ENCODE measurements at places on chromosomes 4 and X.
A peak's percentile ranks its signal among the peaks of the same experiment; 100 is the strongest.

GRCh38 chrX:40449396-40449795 is 131.4 kb upstream of the ATP6AP2 start:
- no peak for DNase-seq

- no peak for DNase-seq
These were observed 11.4 kb downstream of the SYN1 start for GRCh38 chrX:47608130-47608810.

DNA sequence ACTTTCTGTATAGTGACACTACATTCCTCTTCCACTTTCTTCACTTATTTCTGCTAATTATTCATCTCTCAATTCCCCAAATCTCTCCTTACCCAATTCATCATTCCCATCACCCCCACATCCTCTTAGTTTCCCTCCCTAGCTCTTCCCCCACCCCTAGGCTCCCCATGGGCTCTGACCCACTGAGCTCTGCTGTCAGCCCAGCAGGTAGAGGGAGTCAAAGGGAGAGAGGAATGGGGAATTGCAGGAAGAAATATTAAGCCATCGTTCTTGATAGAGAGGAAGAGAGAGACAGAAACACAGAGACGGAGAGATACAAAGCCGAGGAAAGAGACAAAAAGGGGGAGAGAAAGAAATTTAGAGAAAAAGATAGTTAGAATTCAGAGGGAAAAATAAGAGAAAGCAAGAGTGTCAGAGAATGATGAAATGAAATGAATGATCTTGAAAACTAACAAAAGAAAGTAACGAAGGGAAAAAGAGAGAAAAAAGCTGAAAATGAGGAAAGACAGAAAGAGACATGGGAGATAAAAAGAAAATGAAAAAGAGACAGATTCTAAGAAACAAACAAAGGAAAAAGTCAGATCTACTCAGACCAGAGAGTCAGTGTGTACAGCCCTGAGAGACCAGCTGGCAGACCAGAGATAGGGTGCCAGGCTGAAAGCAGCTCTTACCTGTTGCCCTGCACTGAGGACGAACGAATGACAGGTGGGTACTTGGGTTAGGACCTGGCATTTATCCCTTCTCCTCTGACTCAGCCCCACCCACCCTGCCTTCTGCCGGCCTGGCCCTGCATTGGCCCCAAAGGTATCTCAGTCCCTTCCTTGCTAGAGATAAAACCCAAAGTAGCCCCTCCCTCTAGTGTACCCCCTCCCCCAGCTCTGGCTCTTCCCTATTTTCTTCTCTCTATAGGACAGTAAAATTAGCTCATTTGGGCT is at the start of gene ALAS2:
Gene ALAS2 (minus strand): TSS at position 707 of the 935 bp plus-strand sequence. CDS start 4,977 bp downstream, outside the sequence.
- no peak for DNase-seq

DNA sequence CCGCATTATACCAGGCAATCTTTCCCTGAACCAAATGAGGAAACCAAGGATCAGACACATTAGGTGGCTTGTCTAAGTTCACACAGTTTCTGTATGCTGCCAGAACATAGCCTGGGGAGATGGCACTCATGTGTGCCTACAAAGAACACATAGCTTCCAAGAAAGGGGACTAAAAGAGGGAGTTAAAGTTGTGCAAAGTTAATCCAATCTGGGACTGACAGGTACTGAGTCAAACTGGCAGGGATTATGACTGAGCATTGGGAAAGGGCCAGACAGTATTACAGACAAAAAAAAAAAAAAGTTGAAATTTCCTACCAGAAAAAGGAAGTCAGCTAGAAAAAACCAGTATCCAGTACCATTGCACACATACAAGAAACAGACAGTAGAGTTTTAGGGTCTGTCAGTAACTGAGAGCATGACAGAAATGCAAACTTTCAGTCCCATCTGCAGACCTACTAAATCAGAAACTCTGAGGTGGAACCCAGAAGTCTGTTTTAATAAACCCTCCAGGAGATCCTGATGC is 37.2 kb downstream of the ADAMTS3 start:
- no peak for DNase-seq

GRCh38 chr4:71009890-71010588 is 16.6 kb downstream of the DCK start:
- no peak for DNase-seq

DNA sequence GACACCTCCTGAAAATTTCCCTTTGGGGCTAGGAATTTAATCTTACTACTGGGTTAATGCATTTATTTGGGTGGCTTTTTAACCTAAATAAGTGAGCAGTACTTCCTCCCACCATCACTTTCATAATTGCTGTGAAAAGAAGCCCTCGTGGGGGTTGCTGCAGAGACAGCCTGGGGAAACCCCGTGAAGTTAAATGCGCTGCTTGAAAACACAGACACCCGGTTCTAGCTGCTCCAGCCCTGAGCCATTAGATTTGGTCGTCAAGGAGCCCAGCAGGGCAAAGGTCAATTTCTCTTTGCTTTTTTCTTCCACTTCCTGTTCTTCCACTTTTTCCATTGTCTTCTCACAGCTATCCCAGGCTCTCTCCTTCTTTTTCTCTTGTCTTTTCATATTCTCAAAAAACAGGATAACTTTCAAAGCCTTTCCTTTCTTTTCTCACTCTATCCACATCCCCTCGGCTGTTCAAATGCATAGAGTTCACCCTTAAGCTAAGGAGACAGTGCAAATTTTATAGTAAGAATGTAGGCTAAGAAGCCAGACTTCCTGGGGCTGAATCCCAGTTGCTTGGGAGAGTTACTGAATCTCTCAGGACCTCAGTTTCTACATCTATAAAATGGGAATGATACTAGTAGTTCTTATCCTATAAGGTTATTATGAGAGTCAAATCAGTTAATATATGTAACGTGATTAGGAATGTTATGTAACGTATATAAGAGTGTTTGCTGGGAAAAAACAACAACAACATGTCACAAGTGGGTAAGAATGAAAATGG is 91.5 kb upstream of the ZNF827 start:
- DNase-seq: no peak

DNA sequence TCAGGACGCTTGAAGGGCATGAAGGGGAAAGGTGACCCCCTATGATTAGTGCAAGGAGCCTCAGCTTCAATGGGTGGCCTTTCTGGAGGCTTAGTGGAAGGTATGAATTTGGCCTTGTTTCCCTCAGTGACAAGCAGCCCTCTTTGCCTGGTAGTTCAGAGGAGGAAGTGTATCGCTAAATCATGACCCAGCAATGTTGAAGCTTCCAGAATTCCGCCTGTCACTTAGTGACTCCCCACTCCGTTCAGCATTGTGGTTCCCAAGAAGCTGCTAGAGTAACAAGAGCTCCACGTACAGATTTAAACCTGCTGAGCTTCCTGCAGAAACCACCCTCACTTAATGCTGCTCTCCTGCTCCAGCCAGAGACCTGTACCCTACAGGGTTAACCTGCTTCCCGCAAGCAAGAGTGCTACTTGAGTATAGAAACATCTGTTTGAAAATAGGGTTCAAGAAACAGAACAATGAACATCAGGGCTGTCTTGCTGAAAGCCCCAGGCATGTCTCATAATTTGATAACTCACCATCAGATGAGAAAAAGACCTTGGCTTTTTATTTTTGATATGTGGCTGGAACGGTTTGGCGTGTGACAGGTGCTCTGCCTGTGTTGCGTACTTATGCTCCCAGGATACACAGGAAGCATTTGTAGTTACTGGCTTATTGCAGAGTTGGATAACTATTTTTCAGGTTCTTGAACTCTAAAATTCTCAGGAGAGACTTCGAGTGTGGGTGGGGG is 105.2 kb downstream of the UCHL1 start:
- DNase-seq: no peak

DNA sequence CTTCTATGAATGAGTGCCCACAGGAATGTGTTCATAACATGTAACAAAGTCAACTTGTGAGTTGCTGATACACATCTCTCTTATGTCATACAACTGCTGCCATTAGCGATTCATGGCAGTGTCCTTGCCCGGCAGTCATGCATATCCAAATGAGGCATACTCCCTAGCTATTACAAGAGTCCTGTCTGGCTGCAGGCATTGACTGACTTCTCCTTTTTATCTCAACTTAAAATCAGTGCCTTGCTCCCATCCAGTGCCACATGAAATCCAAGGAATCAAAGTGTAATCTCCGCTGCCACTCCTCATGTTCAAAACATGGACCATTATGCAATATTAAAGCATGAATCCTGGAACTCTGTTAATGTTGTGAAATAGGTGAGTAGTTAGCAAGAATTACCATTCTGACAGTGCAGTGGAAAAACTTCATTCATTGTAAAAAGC is 348.9 kb upstream of the FTHL17 start:
- DNase-seq: no peak

DNA sequence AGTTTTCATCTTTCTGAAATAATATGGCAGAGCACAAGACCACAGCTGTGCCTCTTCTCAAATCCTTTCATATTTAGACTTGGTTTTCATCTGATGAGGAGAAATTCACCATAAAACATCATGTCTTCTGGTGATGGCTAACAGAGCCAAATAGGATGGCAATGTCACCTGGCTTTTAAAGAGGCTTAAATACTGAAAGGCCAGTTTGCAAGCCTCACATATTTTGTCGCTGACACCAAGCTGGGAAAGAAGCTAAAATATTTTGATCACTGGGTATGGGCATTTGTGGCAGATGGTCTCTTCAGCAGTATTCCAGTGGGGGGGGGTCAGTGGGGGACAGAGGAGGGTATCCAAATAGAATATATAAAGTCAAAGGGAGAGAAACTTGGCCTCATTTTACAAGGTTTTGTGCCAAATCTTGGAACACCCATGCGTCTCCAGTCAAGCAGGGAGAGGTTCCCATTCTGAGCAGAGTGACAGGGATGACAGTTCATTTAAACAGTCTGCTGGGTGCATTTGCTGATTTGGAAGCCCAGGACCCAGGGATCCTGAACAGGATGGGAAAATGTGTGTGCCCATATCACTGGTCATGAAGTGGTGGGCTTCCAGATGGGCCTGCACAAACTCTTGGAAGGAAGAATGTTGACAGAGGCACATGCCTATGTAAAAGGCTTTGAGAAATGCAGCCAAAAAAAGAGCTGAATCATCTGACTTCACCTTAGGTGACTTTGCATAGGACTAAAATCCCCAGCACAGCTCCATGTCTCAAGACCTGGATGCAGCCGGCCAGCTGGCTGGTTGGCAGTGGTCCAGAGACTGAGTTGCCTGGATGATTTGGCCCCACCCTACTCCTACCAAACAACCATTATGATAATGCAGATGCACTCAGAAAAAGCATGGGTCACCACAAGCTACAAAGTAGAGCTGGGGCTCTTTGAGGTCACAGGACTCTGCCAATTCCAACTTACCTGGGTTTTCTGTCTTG is 484.4 kb upstream of the NR3C2 start:
- DNase-seq: no peak

DNA sequence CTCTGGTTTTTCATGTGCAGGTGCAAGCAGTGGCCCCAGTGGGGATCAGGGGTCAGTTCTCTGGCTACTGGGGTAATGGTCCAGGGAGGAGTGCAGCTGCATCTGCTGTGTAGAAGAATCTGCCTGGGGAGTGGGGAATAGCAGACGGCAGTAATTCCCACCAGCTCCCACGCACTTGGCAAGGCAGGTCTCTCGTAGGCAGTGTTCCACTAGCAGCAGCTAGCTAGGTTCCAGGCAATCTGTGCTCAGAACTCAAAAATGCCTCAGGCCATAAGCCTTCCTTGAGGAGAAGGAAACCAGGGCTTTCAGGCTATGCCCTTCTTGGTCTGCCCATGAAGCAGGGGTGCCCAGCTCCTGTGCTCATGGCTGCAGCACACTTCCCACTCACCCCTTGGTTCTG is 38.8 kb downstream of the DCLK2 start:
- DNase-seq: no peak

DNA sequence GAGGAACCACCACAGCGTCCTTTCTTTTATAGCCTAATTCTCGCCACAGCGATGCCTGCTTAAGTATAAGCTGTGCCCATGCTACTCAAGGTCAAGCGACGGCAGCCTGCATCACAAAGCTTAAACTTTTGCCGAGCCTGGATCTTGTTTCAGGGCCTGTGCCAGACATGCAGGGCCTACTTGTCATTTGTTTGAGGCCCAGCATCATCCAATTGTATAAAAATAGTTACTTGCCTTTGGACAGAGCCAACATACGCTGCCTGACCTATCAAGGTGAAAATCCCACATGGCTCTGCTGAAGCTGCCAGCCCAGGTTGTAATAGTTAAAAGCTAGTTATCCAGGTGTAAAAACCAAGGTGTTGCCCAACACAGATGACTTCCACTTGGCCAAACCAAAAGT is 107.1 kb downstream of the TMEM131L start:
- DNase-seq: no peak

- no peak for DNase-seq
These were observed 264.4 kb downstream of the THOC2 start for GRCh38 chrX:123468481-123468880.

DNA sequence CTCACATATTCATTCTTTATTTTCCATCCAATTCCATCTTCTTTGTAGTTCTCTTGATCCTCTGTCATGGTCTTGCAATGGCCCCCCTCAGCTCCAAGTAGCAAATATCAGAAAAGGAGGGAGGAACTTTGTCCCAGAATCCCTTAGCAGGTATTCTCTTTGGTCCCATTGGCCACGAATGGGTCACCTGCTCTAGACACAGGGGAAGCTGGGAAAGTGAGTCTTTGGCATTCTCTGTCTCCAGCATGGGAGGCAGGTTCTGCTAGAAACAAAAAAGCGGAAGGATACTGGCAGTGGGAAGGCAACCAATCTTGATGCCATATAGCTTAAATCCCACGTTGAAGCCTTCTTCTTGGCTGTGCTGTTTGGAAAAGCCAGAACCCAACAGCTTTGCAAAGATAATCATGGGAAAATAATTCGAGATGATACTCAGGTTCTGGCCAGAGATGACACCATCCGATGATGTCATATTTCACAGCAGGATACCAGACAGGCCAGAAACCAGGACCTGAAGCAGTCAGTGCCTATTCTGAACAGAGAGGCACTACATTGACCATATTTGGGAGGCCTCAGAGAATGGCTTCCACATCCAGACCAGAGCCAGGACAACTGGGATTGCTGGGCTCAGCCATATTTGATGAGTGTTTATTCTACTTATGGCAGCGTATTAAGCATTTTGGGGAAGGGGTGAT is 110.4 kb upstream of the ATXN3L start:
- no peak for DNase-seq

GRCh38 chrX:56729152-56729850 is at the start of gene NBDY:
TSS of gene NBDY (plus strand) at chrX:56729243. CDS start at chrX:56729354, 111 bp downstream.
- peak; percentile 62 for DNase-seq

DNA sequence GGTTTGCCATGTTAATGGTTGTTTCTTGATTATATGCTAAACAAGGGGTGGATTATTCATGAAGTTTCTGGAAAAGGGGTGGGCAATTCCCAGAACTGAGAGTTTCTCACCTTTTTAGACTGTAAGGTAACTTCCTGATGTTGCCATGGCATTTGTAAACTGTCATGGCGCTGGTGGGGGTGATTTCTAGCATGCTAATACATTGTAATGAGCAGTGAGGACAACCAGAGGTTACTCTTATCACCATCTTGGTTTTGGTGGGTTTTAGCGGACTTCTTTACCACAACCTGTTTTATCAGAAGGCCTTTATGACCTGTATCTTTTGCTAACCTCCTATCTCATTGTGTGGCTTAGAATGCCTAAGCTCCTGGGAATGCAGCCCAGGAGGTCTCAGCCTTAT is 81.5 kb downstream of the CFAP299 start:
- no peak for DNase-seq

GRCh38 chrX:152632445-152633097 is 5.1 kb upstream of the GABRQ start:
- no peak for DNase-seq

GRCh38 chr4:6561706-6562371 is 13.2 kb upstream of the MAN2B2 start:
- no peak for DNase-seq

- DNase-seq: no peak
These were observed 33.2 kb downstream of the PPP2R2C start for GRCh38 chr4:6439120-6439762.

Measured in right atrium auricular region (tissue), 2 donors.